ENCODE measurements at places on chromosomes 3 and 15.

GRCh38 chr3:108342837-108343486 is 46.6 kb downstream of the HHLA2 start:
- DNase-seq, result no peak

DNA sequence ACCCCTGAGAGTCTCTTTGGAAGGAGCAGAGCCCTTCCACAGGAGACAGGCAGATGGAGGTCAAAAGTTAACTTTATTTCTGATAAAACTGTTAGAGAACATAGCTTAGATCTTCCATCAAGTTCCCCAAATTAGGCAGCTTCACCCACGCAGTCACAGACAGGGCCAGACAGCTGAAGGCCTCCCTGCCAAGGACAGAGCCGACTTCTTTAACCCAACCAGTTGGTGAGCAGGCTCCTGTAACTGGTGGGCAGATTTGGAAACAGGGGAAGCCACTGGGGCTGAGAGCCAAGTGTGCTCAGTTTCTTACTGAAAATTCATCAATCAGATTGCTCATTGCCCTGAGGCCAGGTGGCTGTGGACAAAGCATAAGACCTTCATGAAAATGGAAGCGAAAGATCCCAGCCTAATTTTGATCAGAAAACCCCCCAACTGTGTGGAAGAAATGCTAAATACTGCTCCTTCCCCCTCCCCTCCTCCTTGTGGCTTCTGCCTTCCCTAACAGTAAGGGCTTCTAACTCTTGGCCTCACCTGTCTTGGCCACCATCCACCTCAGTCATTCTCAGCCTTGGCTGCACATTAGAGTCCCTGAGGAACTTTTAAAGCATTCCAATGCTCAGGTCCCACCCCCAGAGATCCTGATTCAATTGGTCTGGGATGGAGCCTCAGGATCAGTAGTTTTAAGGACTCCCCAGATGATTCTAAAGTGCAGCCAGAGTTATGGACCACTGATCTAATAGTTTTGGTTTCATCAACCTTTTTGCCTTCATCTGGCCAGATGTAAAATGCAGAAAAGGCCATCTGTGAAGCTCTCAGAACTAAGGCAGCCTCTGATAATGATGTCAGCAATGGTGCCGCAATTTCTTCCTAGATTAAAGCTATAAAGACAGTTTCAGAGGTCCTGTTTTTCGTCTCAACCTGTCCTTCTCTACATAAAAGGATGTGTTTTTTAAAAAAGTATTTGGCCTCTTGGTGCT is 11.5 kb downstream of the CLRN1 start:
- no peak for DNase-seq

DNA sequence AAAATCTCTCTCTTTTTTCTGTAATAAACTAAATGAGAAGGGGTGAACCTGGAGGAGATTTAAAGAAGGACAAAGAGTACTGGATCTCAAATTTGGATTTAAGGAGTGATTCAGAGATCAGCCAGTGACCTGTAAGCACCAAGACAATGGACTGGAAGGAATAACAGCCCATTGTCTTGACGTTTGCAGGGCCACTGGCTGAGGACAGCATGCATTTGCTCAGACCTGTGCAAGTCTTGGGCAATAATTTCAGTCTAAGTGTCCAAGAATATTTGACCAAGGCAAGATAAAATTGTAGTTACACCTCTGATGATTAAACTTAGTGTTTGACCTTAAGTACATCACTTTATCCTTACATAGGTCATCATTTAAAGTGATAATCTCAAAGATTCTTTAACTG is 55.8 kb upstream of the OSTN start:
- no peak for DNase-seq

GRCh38 chr3:148005456-148005855 is 596.3 kb downstream of the ZIC1 start:
- no peak for DNase-seq
